ENCODE measurements at places on chromosomes 4 and X.

DNA sequence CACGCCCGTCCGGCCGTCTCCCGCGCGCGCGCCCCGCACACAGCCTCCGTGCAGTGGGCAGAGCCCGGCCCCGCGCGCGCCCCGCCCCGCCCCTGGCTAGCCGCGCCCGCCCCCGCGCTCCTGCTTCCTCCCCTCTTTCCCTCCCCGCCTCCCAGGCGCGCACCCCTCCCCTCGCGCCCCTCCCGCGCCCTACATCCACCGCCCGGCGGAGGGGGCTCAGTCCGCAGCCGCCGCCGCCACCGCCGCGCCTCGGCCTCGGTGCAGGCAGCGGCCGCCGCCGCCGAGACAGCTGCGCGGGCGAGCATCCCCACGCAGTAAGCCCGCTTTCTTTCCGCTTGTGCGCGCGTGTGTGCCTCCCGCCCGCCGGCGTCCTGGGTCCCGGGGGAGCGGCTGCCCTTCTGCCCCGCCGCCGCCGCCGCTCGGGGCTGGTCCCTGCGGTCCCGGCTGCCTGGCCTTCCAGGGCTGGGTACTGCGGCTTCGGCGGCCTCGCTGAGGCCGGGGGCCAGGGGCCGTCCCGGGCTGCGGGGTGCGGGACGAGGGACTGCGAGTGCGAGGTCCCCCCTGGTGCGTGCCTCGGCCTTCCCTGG is at the start of gene FHL1:
Gene FHL1 (plus strand): TSS at position 219 of the 587 bp plus-strand sequence.
- DNase-seq = peak; percentile 30

- DNase-seq = no peak
Measured at GRCh38 chr4:153218961-153219360, 14.7 kb downstream of the TRIM2 start.

- no peak for DNase-seq
Measured at GRCh38 chr4:102466298-102466697, 34.9 kb upstream of the NFKB1 start.

GRCh38 chr4:142549248-142549647 is 296.9 kb downstream of the INPP4B start:
- no peak for DNase-seq

DNA sequence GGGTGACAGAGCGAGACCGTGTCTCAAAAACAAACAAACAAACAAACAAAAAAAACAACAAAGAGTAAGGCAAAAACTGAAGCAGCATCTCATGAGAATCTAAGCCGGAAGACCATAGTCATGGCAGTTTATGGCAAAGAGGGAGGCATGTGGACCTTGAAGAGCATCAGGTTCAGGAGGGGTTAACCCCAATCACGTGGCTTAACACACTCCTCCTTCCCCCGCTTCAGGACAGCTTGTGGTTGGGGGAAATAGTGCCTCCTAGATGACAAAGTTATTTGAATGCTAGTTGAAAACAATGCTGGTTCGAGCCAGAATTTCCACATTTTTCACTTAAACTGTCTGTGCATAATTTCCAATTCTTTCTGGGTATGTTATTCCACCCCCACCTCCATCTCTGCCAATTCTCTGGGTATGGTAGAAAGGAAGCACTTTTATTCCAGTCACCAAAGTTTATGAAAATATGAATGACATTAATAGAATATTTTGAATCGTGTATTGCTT is 11.7 kb upstream of the MAP7D3 start:
- no peak for DNase-seq
